ENCODE measurements at places on chromosomes 12 and 14.

DNA sequence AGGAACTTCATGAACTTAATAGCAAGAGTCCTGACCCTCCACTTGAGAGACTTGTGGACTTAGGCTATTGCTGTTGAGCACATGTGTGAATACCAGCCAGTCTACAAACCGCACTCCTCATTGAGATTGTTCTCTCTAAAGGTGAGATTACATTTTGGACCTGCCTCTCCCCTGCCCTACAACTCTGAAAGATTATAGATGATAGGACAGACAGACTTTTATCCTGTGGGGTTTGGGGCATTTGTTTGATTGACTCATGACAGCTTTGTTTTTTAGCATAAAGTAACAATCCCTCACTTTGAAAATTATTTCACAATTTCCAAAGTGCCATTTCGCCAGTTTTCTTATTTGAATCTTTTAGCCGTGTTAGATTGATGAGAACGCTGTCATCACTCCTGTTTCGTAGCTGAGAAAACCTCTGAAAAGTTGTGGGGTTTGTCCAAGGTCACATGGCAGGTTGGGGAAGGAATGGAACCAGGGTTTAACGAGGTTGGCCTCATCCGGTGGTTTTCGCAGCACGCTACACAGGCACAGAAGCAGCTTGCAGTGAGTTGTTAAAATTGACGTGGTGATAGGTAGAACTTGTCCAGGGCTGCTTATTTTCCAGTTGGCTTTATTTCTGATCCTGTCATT is 836 bp downstream of the EVL start:
- DNase-seq: no peak

GRCh38 chr12:31895449-31896150 is 63.6 kb upstream of the RESF1 start:
- no peak for DNase-seq

DNA sequence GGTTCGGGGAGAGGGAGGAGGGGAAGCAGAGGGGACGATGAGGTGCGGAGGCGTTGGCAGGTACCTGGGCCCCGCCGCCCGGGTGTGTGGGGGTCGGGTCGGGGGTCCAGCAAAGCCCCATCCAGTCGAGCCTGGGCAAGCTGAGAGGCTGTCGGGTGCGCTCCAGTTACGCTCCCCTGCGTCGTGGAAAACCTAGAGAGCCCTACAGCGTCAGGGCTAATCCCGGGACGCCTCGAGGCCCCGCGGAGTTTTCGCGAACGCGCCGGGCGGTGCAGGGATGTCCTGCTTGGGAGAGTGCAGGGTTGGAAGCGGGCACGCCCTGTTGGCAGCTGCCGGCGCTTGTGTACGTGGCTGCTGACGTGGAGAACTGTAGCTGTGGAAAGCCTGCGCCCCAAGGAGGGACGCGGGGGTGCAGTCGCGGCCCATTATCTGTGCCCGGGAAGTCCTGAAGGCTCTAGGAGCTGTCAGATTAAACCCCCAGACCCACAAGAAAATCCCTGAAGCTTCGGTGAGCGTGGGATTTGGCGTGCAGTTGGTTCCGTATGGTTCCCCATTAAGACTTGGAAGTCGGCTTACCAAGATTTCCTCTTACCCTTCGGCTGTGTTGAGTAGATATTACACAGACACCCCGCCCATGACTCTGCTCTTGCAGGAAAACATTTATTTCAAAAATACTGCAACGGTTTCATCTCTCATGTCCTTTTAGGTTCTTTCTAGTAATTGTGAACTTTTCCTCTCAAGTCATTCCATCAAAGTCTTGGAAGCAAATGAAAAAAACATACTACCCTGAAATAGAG is 11.3 kb upstream of the SLC38A2 start:
- peak; percentile 92 for DNase-seq

- peak; percentile 23 for DNase-seq
Measured at GRCh38 chr14:44963775-44964380, 1.9 kb downstream of the TOGARAM1 start.

GRCh38 chr12:34347367-34347766 is 325.1 kb downstream of the ALG10 start:
- no peak for DNase-seq

- DNase-seq: no peak
Measured at GRCh38 chr12:59843260-59843843, 247.5 kb downstream of the SLC16A7 start.

- DNase-seq: no peak
Measured at GRCh38 chr12:128476266-128476665, 209.3 kb downstream of the TMEM132C start.

DNA sequence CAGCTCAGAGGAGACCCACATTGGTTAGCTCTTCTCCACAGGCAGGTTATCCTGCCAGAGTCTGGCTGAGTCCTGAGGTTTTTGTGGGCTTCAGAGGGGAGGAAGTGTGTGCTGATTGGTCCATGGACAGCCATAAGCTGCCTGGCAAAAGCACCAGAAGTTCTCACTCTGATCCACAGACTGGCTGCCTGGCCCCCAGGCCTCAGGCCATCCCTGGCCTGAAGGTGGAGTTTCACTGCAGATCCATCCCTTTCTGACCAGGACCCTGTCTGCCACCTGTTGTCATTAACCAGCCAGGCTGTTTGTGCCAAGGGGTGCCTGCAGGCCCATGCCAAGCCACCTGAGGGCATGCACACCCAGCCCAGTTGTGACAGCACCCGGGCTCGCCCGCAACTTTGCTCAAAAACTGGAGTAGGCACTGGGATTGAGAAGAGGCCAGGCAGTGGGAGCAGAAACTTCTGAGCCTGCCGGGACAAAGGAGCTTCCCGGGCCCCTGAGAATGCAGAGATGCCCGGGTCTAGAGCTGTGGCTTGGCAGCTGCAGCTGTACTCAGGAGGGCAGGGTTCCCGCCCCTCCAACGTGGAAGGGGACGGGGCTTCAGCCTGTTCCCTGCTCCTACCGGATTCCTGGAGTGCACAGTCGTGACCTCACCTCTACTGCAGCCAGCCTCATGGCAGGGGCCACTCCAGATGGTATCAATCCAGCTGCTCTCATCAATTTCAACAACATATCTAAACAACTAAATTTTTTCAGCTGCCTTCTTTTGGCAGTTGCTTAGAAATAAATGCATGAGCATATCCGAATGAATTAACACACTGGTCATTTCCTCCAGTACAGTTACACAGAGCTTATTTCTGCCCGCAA is 1277.3 kb downstream of the SLC16A7 start:
- DNase-seq: no peak

DNA sequence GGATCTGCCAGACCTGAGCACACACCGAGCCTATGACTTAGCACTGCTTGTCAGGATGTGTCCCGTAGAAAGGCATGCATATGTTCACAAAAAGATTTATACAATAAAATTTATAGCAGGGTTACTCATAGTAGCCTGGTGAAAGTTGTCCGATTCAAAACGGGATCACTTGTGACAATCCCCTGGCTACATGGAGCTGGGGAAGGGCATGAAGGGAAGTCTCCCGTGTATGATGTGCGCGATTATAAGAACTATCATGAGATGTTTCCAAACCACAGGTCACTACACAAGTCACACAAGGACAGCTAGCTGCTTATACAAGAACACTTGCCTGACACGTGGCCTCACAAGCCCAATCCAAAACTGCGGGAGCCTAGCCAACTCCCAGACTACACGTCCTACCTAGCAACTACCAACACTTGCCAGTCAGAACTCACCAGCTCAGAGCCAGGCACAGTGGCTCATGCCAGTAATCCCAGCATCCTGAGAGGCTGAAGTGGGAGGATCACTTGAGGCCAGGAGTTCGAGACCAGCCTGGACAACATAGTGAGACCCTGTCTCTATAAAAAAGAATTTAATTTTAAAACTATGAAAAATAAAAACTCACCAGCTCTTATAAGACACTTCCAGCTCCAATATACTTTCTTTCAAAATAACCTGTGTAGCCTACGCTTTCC is 7.5 kb upstream of the CDCA4 start:
- peak; percentile 75 for DNase-seq

Data from ELR (cell line).